NCI-H1417 (cell line): ENCODE measurements at places on chromosomes 11 and 22.

GRCh38 chr11:81207421-81208054 lies 1526.1 kb downstream of the FAM181B start:
- no peak for DNase-seq

GRCh38 chr22:18966748-18967147 lies 30.7 kb upstream of the PRODH start:
- no peak for DNase-seq

GRCh38 chr11:129825380-129825779 lies 9.7 kb downstream of the TMEM45B start:
- no peak for DNase-seq

DNA sequence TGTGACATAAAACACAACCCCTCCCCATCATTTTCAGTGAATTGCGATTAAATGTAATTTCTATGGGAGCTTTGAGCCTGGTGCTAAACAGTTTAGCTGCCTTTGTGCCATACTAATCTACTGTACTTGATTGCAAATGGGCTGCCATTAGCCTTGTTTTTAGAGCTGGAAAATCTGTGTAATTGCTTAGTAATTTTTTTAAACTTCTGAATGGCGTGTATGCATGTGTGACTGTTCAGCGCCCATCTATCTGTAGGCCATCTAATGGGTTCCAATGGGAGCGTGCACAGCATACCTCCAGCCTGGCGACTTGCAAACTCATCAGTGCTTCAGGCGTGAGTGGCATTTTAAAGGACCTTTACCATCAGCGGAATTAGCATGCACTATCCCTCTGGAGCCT lies 142.7 kb upstream of the KIRREL3 start:
- peak; percentile 13 for DNase-seq

- DNase-seq: no peak
These were observed 41.0 kb downstream of the AHNAK start for GRCh38 chr11:62505440-62506091.

DNA sequence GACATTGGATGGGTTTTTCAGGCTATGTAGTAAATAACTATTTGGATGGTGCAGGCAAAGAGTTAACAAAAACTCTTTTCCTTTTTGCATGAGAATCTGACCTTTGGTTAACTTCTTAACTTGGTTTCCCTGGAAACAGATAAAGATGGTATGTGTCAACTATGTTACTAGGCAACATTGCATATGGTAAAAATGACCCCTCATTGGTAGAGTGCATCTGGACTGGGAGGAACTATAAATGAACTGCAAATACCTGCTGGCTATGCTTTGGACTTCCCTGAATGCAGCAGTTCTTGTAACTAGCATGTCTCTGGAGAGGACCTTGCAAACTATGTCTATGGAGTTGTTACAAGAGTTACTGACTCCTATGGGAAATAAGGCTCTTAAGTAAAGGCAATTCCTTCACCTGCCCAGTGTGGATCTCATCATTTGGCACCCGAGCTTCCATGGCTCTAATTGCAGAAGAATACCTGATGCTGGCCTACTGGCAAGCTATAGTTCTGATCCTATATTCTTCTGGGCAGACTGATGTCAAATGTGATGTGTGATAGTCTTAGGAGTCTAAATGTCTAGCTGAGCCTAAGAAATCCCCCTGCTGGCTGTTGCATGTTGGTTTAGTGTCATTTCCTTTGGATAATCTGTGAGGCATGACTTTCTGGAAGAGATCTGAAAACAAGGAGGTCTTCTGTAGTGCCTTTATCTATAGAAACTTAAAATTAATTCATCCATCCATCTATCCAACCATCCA lies 126.7 kb upstream of the MTMR2 start:
- no peak for DNase-seq

GRCh38 chr11:92882828-92883611 lies 86.4 kb upstream of the MTNR1B start:
- no peak for DNase-seq

DNA sequence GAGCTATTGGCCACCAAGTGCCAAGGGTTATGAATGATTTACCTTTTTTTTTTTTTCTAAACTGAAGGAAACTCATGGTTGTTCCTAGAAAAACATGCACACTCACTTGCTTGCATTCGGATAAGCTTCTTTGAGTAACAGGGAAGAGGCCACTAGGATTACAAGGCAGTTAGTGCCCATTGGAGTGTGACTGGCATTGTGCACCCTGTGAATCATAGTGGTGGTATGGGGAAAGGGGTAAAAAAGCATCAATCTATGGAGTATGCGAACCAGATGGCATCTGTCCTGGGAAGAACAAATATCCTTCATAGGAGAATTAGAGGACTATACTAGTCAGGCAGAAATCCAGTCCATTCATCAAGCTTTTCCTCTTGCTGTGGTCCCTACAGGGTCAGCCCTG lies 24.2 kb downstream of the CD44 start:
- no peak for DNase-seq

- no peak for DNase-seq
These were observed 19.2 kb downstream of the NPTXR start for GRCh38 chr22:38824585-38824984.

DNA sequence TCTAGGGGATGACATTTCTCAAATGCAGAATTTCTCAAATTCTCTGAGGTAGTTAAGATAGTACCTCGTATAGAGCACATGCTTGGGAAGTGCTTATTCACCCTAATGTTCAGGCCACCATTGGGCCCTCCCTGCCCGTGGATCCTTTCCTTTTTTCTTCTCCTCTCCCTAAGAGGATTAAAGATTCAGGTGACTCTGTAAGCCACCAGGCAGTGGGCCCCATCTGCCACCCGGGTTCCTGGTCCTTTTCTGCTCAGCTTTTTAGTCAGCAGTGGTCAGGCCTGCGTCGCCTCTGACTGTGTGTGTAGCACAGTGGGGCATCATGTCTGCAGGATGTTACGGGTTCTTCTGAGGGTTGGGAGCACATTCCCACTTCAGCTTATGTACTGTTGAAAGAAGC lies 7.2 kb downstream of the CEP164 start:
- DNase-seq: no peak

- no peak for DNase-seq
These were observed 2.2 kb upstream of the BPIFC start for GRCh38 chr22:32466496-32466895.

- DNase-seq: no peak
These were observed 37.1 kb upstream of the CCDC89 start for GRCh38 chr11:85723088-85723487.

- no peak for DNase-seq
These were observed 151.7 kb downstream of the SWAP70 start for GRCh38 chr11:9815486-9816136.

GRCh38 chr11:119091178-119091577 lies 6.5 kb downstream of the HMBS start:
- DNase-seq: no peak

DNA sequence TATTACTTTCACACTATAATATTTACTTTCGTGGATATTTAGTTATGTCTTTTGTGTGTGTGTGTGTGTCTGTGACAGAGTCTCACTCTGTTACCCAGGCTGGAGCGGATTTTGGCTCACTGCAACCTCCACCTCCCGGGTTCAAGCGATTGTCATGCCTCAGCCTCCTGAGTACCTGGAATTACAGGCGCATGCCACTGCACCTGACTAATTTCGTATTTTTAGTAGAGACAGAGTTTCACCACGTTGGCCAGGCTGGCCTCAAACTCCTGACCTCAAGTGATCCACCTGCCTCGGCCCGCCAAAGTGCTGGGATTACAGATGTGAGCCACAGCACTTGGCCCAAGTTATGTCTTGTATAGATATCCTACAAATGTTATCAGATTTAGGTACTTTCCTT lies 9.9 kb downstream of the PISD start:
- no peak for DNase-seq

DNA sequence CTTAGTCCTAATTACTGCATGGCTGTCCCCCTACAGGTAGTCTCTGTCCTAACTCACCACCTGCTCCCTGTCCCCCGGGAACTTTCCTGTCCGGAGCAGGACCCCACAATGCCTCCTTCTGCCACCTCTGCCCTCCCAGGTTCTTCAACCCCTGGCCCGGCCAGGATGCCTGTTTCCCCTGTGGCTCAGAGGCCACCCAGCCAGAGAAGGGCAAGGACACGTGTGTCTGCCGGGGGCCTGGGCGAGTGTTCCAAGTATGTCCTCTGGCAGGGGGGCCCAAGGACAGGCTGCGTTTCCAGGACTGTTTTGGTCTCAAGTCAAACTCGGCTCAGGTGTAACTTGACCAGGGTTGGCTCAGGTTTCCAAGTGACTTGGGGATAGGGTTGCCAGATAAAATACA lies 63.8 kb downstream of the BTG4 start:
- no peak for DNase-seq

- no peak for DNase-seq
These were observed 341.9 kb upstream of the B3GAT1 start for GRCh38 chr11:134753771-134754520.

GRCh38 chr22:20803696-20804324 lies 29.9 kb downstream of the SERPIND1 start:
- DNase-seq: no peak

- no peak for DNase-seq
These were observed 7.0 kb downstream of the CHST1 start for GRCh38 chr11:45658292-45658991.

- no peak for DNase-seq
These were observed 8.0 kb downstream of the TIRAP start for GRCh38 chr11:126290887-126291286.

DNA sequence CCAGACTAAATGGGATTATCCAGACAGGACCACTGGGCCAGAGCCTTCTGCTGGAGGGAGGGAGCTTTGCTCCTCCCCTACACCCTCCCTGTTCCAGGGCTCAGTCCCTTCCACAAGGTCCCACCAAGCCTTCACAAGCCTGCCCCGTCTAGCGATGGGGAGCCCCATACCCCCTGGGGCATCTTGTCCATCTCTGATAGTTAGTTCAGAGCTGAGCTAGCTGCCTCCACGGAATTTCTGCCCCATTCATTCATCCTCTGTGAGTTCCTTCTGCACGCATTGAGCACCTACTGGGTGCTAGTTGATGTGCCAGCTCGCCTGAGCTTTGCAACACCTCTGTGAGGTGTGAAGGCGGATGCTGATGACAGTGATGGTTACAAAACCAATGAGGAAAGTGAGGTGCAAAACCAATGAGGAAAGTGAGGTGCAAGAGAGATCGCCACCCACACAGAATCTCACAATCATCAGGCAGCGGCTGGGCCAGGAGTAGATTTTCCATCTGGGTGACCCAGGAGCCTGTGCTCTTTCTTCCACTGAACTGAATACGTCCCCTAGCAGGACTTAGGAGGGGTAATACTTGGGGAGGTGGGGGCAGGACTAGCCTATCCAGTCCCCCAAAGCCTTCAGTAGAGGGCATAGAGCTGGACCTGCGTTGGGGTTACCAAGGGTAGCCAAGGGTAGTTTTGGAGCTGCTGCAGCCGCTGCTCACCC lies 21.5 kb upstream of the CBX7 start:
- no peak for DNase-seq

GRCh38 chr22:49025791-49026493 lies 801.7 kb downstream of the BRD1 start:
- no peak for DNase-seq
